ENCODE measurements at places on chromosomes 6 and 20.

DNA sequence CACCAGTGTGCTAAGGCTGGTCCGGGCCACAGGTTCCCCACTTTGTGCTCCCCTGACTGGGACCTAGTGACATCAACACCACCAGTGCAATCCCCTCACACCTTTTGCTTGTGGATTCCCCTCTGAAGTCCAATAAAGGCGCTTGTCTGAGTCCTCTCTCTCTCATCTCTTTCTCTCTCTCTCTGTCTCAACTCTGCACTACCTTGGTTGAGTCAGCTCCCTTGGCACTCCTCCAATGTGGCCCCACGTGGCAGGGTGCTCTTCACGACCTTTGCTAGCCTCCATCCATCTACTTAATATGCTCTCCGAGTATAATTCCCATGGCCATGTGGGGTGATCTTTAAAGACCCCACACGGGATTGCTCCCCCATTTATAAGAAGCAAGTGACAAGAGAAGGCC, 385.0 kb downstream of the CD83 start:
- DNase-seq = no peak

DNA sequence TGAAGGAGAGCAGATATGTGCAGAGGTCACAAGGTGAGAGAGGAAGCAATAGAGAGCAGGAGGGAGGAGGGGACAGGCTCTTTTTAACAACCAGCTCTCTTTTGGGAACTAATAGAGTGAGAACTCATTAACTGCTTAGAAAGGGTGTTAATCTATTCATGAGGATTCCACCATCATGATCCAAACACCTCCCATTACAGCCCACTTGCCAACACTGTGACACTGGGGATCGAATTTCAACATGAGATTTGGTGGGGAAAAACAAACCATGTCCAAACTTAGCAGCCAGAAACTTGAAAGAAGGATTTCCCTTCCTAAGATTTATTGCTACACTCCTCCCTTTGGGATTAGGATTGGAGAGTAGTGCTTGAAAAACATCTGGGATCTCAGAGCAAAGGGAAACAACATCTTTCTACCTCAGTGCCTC, 135.5 kb upstream of the PLCB4 start:
- DNase-seq = no peak

- no peak for DNase-seq
Observed at GRCh38 chr6:149995235-149995750, 30.0 kb downstream of the RAET1L start.

DNA sequence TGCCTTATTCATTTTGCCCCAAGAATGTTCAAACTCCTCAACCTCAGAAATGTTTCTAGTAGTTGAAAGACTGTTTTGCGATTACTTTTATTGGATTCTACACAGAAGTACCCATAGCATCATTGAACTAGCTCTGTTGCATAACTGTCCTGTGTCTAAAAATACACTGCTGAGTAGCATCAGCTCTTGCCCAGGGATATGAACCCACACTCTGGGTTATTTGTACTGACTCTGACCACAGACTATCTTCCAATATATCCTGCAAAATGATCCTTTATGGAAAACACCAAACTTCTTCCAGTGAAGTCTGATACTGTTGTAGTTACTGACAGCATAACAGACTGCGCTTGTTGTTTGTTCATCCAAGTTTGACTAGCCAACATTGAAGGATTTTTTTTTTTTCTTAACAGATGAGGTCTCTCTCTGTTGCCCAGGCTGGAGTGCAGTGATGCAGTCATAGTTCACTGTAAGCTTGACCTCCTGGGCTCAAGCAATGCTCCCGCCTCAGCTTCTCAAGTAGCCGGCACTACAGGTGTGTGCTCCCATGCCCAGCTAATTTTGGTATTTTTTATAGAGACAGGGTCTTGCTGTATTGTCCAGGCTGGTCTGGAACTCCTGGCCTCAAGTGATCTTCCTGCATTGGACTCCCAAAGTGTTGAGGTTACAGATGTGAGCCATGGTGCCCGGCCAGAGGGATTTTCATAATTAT, 49.9 kb downstream of the TULP4 start:
- DNase-seq = no peak

GRCh38 chr6:31154436-31154835, 3.2 kb downstream of the CCHCR1 start:
- DNase-seq = no peak

GRCh38 chr6:19333936-19334335, 503.2 kb upstream of the ID4 start:
- no peak for DNase-seq

DNA sequence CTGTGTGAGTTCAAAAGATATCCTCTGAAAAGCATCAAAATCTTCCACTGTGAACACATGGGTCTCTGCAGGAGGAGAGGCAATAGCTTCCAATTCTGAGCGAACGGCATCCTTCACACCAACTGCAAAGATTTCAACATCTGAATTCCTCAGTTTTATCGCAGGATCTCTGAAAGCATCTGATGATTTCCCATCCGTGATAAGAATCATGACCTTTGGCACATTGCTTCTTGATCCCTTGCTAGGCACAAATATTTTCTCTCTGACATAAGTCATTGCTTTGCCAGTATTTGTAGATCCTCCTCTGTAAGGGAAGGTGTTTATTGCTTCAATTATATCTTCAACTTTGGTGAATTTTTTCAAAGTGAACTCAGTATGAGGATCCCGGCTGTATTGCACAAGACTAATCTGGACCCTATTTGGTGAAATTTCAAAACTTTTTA, 22.7 kb downstream of the COL12A1 start:
- no peak for DNase-seq

GRCh38 chr6:10320291-10320690, 94.6 kb downstream of the TFAP2A start:
- DNase-seq = no peak

DNA sequence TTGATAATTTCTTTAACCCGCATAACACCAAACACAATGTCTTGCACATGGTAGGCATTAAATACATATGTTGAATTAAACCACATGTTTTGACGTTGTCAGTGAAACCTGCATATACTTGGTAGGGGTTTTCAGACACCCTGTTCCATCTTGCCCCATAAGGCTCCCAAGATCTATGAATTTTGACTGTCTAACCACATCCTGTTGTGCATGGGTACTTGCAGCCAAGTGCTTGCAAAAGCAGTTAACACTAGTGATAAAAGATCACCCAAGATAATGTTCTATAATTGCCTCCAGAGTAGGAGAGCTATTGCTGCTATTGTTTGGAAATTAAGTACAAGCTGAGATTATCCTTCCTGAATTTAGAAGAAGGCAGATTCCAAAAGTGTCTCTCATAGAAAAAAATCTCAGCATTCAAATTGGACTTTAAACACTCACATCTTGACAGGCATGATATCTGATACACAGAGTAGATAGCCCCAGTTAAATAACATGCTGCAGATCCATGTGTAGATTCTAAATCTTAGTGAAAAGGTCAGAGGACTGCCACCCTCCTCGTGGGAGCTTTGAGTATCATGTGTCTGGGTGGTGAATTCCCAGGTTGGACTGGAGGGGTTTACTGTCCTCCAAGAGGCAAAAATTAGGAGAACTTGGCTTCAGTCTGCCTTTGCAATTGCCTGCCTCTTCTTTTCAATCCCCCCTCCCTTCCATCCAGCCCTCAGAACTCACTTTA, 25.8 kb upstream of the CCN6 start:
- no peak for DNase-seq

GRCh38 chr6:18436341-18436740, 49.2 kb downstream of the RNF144B start:
- no peak for DNase-seq

DNA sequence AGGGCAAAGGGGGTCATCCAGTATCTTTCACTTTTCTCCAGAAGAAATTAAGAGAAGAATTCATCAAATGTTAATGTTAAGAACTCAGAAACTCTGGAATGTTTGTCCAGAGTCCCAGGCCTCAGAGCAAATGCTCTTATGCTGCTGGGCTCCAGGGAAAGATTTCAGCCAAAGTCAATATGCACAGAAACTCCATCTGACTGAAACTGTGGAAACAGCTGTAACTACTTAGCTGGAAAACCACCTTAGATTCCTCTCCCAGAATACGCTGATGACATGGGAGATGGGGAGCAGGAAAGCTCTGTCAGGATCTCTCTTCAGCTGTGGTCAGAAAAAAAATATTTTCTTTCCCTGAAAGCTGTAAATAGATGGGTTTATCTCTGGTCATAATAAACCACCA, 559.6 kb downstream of the RFPL4B start:
- no peak for DNase-seq

GRCh38 chr20:54174457-54175175, 830 bp upstream of the CYP24A1 start:
- DNase-seq = no peak

- DNase-seq = no peak
Observed at GRCh38 chr20:50996901-50997865, 25.7 kb downstream of the KCNG1 start.

- DNase-seq = no peak
Observed at GRCh38 chr20:49594143-49594930, 26.4 kb upstream of the PTGIS start.

DNA sequence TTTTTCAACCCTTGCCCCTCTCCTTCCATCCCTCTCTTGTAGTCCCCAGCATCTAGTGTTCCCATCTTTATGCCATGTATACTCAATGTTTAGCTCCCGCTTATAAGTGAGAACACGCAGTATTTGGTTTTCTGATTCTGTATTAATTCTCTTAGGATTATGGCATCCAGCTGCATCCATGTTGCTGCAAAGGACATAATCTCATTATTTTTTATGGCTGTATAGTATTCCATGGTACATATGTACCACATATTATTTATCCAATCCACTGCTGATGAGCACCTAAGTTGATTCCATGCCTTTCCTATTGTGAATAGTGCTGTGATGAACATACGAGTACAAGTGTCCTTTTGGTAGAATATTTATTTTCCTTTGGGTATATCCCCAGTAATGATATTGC, 66.8 kb downstream of the UNC5CL start:
- no peak for DNase-seq

DNA sequence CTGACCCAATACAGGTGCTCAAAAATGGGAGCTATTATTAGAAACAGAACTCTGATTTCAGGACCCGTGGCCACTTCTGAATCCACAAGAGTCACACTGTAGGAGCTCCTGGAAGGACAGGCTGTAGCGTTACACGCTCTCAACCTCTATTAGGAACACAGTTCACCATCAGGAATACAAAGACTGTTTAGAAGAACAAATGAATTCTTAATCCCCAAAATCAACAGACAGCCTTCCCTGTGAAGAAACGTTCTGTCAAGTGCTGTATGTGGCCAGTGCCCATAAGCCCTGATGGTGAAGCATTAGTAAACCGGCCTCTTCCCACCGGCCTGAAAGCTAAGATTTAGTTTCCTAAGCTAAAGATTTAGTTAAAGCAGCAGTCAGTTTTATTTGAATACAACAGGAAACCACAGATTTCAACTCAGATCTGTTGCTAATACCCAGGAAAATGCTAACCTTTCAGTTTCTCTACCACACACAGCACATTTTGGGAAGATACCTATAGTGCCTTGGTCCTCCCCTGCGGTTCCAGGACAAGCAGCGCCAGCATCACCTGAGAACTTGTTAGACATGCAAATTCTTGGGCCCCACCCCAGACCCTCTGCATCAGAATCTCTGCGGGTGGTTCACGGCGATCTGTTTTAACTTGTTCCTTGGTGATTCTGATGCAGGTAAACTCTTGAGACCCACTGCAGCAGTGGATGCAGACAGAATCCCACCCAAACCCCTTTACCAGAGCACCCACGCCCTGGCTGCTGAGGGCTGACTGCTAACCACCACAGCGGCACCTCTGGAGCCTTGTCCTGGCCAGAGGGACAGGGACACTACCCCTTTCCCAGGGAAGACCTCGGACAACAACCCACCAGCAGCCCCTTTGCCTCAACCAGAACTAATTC, 33.4 kb downstream of the MTRES1 start:
- DNase-seq = peak; percentile 30

- DNase-seq = no peak
Observed at GRCh38 chr6:136655239-136656014, 105.2 kb upstream of the MAP7 start.

DNA sequence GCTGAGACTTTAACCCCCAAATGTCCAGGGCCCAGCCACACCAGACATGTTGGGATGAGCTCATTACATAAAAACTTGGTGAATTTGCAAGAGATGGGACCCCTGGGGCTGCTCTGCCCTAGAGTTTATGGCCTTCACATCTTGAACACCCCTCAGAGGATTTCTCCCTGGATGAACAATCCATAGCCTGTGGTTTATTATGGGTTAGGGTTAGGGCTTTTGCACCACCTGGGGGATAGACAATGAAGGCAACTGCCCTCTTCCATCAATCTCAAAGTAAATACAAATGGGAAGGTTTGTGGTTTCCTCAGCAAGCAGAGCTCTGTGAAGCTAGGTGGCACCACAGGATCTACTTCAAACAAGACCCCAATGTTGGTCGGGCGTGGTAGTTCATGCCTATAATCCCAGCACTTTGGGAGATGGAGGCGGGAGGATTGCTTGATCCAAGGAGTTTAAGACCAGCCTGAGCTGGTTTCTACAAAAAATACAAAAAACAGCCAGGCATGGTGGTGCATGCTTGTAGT, 17.4 kb downstream of the SPINT3 start:
- DNase-seq = no peak
